ENCODE measurements at places on chromosomes 3 and 15. TPM values are rescaled to one million over a fixed set of nuclear protein-coding genes. Genes with fewer than 3 reads are reported as not detected.
A peak's percentile ranks its signal among the peaks of the same experiment; 100 is the strongest.

DNA sequence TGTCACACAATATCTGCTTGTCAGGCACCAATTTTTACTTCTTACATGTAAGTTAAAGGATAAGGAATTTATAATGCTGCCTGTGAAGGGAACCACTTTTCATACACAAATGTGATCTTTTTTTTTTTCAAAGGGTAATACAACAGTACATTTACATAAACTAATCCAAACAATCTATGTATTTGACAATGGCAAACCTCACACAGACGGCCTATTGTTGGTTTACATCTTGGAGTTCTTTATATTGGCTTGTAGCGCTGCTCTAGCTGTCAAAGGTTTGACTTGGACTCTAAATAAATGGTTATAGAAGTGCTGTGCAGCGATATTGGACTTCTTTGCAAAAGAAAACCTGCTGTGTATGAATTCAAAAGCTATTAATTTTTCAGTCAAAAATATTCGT is 598.0 kb downstream of the FOXP1 start:
- DNase-seq: no peak

- DNase-seq: no peak
Measured at GRCh38 chr3:117910820-117911521, 1123.7 kb downstream of the IGSF11 start.

GRCh38 chr3:22319446-22319845 is 568.4 kb upstream of the ZNF385D start:
- no peak for DNase-seq

- DNase-seq: peak; percentile 66
Measured at GRCh38 chr15:80380154-80380553, 24.0 kb upstream of the ARNT2 start.

- DNase-seq: peak; percentile 83
Measured at GRCh38 chr3:64188810-64189560, 36.3 kb downstream of the PRICKLE2 start.

The MKRN2OS gene
- not detected for total RNA-seq

The TGM4 gene
- total RNA-seq: not detected

The TMEM207 gene
- not detected for total RNA-seq

Data from esophagus muscularis mucosa (tissue), 4 donors.